ENCODE measurements at places on chromosomes 3 and 15. TPM values are rescaled to one million over a fixed set of nuclear protein-coding genes. Genes with fewer than 3 reads are reported as not detected.

The RSL24D1 gene
- 29.3 TPM for polyA plus RNA-seq

The SERPINI2 gene
- polyA plus RNA-seq = not detected

The TRANK1 gene
- 3.5 TPM for polyA plus RNA-seq

The DHFR2 gene
- 3.8 TPM for polyA plus RNA-seq

The LRRFIP2 gene
- 17.4 TPM for polyA plus RNA-seq

The ATP13A5 gene
- not detected for polyA plus RNA-seq

The MORC1 gene
- polyA plus RNA-seq = not detected

The GOLGA8G gene
- not detected for polyA plus RNA-seq

The ECE2 gene
- 9.5 TPM for polyA plus RNA-seq

The FSTL1 gene
- 22.5 TPM for polyA plus RNA-seq

The PRKAR2A gene
- 11.8 TPM for polyA plus RNA-seq

The GNAI2 gene
- 348 TPM for polyA plus RNA-seq

The TRIP4 gene
- 18.8 TPM for polyA plus RNA-seq

The PTPRG gene
- polyA plus RNA-seq = 7.4 TPM

The MITF gene
- polyA plus RNA-seq = 1.6 TPM

The RNU5B-1 gene
- polyA plus RNA-seq = not detected

The HESX1 gene
- polyA plus RNA-seq = 0.71 TPM

The CPLX3 gene
- polyA plus RNA-seq = 2.1 TPM

The C3orf85 gene
- polyA plus RNA-seq = not detected

All from brain (organoid and tissue), 16 donors.